ENCODE measurements at places on chromosomes 13 and 19.

GRCh38 chr13:45257638-45258333 lies 56.9 kb upstream of the KCTD4 start:
- DNase-seq: no peak

DNA sequence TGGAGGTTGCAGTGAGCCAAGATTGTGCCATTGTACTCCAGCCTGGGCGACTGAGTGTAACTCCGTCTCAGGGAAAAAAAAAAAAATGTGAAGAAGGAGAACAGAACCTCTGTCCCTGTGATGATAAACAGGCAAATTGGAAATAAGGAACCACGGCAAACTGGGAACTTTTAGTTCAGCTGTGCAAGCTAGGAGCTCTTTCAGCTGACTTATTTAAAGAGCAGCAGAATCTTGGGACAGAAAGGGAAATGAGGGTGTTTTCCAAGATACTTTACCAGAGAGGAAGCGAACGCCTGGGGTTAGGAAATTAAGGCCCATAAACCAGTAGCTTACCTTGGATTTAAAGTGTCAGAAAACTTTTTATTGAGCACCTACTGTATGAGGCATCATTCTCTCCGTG lies 3.0 kb upstream of the UPF1 start:
- no peak for DNase-seq

GRCh38 chr13:40026174-40026585 lies 370.7 kb downstream of the COG6 start:
- no peak for DNase-seq

DNA sequence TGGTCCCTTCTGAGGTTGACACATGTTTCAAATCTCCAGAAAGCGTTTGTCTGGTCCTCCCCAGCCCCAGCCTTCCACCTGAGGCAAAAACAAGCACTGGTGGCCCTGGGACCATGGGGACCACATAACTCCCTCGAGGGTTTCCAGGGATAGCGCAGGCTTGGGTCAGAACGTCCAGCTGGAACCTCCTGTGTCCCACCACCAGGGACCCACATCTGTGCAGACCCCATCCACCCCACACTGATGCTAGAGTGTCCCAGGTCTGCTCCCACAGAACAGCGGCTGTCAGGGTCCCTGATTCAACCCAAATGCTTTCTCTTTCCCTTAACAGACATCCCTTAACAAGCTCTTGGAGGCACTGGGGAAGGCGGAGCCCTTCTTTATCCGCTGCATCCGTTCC lies 29.6 kb upstream of the USE1 start:
- no peak for DNase-seq

- DNase-seq: no peak
These were observed 330.8 kb downstream of the DLEU7 start for GRCh38 chr13:50512474-50513299.

- DNase-seq: no peak
These were observed 546.2 kb downstream of the SLITRK5 start for GRCh38 chr13:88217372-88217771.
